Mucosa of descending colon (tissue), 3 donors: ENCODE measurements at places on chromosomes 12 and 14. TPM values are rescaled to one million over a fixed set of nuclear protein-coding genes. Genes with fewer than 3 reads are reported as not detected.

Gene OR6C2
- total RNA-seq = not detected

Gene CCDC177
- total RNA-seq = not detected

Gene GYS2
- total RNA-seq = not detected

Gene OR11H12
- total RNA-seq = not detected

Gene SLCO1B3
- total RNA-seq = 0.72 TPM

Gene SRGAP1
- total RNA-seq = 15.9 TPM

Gene TNFAIP2
- total RNA-seq = 40.2 TPM

DNA sequence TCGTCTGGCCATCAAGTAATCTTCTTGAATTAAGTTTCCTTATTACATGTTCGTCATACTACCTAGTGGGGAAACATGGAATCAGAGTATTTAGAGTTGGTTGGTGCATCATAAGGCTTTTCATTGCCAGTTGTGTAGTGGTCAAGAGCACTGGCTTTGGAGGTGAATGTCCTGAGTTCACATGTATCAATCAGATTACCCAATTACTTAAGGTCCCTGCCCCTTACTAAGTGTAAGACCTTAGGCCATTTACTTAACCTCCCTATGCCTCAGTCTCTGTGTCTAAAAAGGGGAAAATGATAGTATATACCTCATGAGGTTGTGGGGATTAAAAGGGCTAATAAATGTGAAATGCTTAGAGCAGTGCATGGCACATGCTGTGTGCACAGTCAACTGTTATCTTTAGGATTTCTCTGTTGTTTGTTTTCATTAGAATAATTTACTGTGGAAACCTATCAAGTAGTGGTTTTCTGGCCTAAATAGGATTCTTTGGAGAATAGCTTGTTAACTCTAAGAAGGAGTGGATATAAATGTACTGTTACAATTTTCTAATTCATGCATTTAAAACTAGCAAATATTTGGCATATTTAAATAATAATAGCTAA, 27.0 kb downstream of the MSRB3 start:
- DNase-seq = no peak

GRCh38 chr12:110565894-110566871, 16.9 kb downstream of the PPTC7 start:
- no peak for DNase-seq

- DNase-seq = no peak
Measured at GRCh38 chr12:42084522-42084921, 60.2 kb downstream of the GXYLT1 start.

DNA sequence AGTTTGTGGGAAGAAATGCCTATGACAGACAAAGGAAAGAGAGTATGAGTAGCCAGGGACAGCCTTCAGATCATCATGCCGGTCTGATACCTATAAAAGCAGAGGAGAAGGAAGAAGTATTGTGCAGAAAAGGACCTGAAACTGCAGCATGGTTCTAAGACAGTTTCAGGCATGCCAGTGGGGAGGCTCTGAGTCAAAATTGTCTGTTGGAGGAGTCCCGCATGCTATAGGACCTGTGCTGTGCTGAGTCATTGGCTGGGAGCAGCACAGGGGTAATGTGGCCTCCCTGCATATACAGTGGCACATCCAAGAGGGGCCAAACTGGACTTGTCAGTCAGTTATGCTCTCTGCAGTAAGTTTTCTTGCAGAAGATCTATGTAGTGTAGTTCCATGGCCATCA, 40.7 kb downstream of the NEUROD4 start:
- no peak for DNase-seq

DNA sequence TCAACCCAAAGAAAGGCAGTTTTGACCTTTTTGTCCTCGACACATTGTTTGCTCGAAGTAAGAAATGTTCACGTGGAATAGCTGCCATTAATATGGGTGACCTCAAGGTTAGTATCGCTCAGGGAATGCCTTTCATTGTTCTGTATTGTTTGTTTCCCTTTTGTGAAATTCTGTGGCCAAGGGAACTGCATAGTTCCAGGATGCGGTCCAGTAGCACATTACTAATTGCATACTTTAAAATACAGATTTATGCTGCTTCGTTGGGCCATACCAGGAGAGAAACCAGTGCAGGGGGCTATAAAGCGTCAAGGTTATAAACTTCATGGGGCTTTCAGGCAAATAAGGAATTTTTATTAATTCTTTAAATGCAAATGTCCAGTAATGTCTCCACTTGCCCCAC, 73.3 kb upstream of the USP44 start:
- DNase-seq = no peak

GRCh38 chr12:105445249-105445648, 114.8 kb downstream of the C12orf75 start:
- DNase-seq = no peak

DNA sequence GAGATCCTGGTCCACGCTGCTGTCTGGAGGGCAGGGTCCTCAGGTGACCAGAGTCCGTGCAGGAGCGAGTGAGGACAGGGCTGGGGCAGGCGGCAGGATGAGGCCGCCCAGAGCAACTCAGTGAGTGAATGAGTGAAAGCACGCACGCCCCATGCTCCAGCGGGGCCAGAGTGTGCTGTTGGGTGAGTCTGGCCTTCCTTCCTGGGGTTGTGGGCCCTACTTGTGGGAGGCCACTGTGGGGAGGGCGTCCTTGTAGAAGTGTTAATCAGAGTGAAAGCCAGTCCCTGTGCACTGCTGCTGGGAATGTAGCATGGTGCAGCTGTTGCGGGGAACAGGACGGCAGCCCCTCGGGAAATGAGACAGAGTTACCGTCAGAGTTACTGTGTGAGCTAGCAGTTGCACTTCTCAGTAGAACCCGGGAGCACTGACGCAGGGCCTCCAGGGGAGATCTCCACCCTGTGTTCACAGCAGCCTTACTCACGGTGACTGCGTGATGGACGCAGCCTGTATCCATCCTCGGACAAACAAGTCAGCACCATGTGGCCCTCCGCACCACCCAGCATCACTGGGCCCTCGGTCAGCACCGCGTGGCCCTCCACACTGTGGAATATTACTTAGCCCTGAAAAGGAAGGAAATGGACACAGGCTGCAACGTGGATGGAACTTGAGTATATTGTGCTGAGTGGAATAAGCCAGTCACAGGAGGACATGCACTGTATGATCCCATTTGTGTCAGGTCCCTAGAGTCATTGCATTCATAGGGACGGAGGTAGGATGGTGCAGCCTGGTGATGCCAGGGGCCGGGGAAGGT, 22.1 kb downstream of the PACS2 start:
- peak; percentile 23 for DNase-seq

- no peak for DNase-seq
Measured at GRCh38 chr12:29398495-29398894, 17.5 kb upstream of the ERGIC2 start.

GRCh38 chr14:70140614-70141013, 48.1 kb downstream of the SLC8A3 start:
- no peak for DNase-seq

GRCh38 chr14:72970824-72971434, 44.7 kb downstream of the DCAF4 start:
- no peak for DNase-seq

DNA sequence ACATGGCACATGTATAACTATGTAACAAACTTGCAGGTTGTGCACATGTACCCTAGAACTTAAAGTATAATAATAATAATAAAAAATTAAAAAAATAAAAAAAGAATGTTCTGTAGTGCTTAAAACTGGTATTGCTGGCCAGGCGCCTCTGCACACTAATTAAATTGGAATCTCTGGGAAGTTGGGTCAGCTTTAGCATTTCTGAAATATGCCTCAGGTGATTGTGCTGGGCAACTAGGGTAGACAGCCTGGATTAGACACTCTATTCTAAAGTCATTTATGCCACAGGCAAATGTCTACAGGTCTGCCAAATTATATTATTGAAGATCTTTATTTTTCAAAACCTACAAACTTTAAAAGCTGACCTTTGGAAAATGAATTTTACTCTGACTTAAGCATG, 55.3 kb downstream of the PPM1H start:
- no peak for DNase-seq

DNA sequence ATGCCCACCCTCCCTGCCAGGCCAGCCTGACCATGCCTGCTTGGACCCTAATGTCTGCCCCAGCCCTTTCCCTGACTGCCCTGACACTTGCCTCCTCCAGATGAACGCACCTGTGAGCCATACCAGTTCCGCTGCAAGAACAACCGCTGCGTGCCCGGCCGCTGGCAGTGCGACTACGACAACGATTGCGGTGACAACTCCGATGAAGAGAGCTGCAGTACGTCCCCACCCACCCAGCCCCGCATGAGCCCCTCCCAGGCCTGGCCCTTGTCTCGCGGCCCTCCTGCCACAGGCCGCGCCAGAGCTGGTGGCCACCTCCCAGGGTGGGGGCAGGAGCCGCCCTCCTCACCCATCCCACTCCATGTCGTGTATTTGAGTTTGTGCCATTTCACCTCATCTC, 14.3 kb upstream of the NXPH4 start:
- no peak for DNase-seq

GRCh38 chr14:106174206-106174605, 647.8 kb downstream of the TMEM121 start:
- peak; percentile 25 for DNase-seq

- no peak for DNase-seq
Measured at GRCh38 chr12:117036046-117036445, 63.2 kb downstream of the TESC start.

GRCh38 chr12:43480591-43480990, 71.4 kb downstream of the ADAMTS20 start:
- no peak for DNase-seq

DNA sequence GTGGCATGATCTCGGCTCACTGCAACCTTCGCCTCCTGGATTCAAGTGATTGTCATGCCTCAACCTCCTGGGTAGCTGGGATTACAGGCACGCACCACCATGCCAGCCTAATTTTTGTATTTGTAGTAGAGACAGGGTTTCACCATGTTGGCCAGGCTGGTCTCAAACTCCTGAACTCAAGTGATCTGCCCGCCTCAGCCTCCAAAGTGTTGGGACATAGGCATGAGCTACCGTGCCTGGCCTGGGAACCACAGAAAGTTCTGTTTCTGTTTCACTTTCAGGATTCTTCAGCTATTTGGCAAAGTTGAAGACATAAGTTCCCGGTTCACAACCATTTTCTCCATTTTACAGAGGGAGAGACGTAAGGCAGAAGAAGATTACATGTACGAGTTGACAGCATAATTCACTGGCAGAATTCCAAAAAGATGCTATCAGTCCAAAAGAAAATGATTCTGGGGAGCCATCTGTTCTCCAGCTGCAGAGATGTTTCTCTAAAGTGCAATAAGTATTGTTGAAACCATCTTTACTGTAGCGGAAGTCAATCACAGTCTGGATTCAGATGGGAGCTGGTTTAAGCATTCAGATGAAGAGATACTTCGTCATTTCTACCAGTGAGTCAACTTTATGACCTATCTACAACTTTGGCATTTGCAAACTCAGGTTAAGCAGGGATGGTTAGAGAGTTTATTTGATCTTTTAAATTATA, 8.1 kb upstream of the RNF34 start:
- no peak for DNase-seq

GRCh38 chr12:88952562-88952942, 372.3 kb upstream of the KITLG start:
- DNase-seq = peak; percentile 63

GRCh38 chr14:90088176-90088575, 26.4 kb downstream of the KCNK13 start:
- DNase-seq = no peak

DNA sequence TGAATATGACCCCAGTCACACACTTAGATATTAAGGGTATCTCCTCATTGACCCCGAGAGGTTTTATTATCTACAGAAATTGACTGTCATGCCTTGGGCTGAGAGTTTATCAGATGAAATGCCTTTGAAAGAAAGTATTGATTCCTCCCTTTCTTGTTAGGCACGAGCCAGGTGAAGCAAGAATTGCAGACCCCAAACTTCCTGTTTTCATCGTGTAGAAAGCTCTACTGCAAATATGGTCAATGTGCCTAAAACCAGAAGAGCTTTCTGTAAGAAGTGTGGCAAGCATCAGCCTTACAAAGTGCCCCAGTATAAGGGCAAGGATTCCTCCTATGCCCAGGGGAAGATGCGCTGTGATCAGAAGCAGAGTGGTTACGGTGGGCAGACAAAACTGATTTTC, 143.9 kb upstream of the FUT8 start:
- no peak for DNase-seq

DNA sequence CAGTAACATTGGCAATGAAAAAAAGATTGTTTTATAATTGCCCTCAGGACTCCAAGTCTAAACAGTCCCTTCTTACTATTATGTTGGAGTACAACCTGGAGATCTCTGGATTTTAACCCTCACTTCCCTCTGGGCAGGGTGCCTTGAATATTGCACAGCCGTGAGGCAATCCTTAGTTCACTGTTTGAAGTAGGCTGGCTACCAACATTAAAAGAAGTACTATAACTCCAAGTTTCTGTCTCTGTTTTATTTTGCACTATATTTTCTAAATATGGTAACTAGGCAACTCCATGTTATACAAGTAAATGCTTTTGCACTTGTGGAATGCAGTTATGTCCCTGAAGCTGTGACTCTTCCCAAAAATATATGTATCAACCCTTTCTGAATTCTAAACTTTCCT, 490.7 kb downstream of the EGLN3 start:
- DNase-seq = no peak

DNA sequence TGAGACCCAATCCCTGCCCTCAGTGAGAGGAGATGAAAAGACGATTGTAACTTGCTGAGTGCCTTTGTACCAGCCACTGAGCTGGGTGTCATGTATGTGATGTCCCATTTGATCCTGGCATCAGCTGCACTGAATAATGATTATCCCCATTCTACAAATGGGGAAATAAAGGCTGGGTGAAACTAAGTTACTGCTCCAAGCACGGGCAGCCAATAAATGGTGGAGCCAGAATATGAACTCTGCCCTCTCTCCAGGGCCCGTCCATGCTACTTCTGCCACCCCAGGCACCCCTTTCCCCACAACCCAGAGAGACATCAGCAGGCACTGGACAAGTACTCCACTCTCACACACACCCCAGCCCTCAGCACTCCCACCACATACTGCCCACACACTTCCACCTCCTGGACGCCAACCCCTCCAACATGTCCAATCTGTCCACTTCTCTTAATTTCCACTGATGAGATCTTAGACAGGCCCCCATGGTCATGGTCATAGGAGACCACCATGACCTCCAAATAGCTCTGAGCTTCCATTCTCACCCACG, 115.8 kb downstream of the DICER1 start:
- DNase-seq = no peak

- no peak for DNase-seq
Measured at GRCh38 chr14:32300136-32300535, 29.0 kb upstream of the AKAP6 start.

- no peak for DNase-seq
Measured at GRCh38 chr12:50069539-50069938, 12.1 kb downstream of the ASIC1 start.

- no peak for DNase-seq
Measured at GRCh38 chr14:68814238-68814538, 21.3 kb upstream of the ZFP36L1 start.

DNA sequence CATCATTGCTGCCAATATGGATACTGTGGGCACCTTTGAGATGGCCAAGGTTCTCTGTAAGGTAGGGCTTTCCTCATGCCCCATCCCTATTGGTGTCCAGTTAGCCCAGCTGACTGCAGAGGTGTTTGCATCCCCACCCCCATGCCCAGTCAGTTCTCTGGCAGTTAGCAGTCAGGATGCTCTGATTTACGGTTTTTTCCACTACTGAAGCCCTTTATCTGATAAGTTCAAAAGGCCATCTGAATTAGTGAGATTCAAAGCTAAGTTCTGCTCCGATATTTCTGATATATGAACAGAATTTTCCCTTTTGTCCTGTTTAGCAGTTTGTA, 773 bp downstream of the GMPR2 start:
- no peak for DNase-seq
